ENCODE measurements at places on chromosomes 7 and 10. TPM values are rescaled to one million over a fixed set of nuclear protein-coding genes. Genes with fewer than 3 reads are reported as not detected.

The SLC39A12 gene
- total RNA-seq, result 0.10 TPM

The NEURL1 gene
- total RNA-seq, result 0.43 TPM

DNA sequence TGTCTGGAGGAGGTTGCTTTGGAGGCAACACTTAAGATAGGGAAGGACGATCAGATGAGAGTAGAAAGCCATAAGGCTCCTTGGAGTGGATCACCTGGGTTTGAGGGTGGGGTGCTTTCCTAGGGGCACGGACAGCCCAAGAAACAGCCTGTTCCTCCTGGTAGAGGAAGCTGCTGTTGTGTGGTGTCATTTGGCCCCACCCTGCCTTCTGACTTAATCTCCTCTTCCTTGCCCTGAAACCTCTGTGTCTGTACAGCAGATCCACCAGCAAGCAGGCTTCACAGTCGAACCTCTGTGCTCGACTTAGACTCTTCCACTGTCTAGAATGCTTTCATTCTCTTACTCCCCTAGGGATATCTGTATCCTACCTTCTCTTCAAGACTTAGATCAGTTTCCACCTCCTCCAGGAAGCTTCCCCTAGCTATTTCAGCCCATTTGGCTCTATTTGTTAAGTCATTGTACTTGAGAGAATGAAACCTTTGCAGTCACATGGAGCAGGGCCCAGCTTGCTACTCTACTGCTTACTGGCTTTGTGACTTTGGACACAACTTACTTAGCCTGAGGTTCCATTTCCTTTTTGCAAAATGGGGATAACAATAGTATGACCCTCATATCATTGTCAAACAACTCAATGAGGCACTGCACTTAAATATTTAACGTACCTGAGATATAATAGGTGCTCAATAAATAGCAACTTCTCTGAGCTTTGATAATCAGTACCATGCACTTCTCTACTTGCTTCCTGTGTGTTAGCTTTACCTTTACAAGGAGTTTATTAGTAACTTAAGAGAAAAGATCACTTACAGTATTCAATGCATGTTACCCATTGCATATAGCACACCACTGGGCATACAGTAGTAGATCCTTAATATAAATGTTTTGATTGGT, 5.0 kb downstream of the MXI1 start:
- DNase-seq, result peak; percentile 87

DNA sequence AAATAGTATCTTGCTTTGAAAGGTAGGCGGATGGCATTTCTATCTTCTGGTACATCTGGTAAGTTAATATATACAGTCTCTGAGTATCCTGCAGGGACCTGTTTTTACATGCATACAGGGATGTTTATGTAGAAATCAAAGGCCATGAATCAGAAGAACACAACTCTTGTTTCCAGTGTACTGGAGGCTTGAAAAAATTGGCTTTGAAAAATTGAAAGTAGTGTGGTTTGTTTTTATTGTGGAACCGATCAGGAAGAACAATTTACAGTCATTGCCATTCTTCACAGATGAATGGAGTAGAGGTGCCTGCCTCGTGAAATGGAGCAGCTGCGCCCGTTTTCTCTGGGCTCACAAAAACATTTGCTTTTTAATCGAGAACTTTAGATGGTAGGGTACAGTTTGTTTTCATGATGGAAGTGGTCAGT, 54.0 kb upstream of the RPA3 start:
- no peak for DNase-seq

GRCh38 chr10:111079241-111079760, 2.5 kb downstream of the ADRA2A start:
- no peak for DNase-seq

DNA sequence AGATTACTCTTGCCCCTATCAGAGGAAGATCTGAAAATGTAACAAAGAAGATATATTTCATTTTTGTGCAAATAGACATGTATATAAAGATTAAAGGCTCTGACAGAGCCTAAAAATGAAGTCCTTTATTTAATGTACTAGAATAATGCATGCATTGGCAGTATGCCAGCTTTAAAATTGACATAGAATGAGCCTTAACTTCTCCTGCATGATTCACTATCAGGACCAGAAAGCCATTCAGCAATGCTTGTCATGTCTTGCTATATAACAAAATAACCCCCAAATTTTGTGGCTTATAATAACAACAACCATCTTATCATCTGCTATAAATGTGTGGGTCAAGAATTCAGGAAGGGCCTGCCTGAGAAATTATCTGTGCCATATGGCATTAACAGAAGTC, 411.9 kb downstream of the GRM8 start:
- DNase-seq, result no peak

GRCh38 chr10:46305079-46305818, 18.5 kb downstream of the ANTXRL start:
- peak; percentile 54 for DNase-seq

- no peak for DNase-seq
Measured at GRCh38 chr7:20279979-20280378, 50.7 kb upstream of the ITGB8 start.

- DNase-seq, result no peak
Measured at GRCh38 chr7:150476285-150476684, 25.9 kb downstream of the GIMAP8 start.

The CHST3 gene
- total RNA-seq, result 8.7 TPM

- no peak for DNase-seq
Measured at GRCh38 chr7:66150471-66150870, 35.8 kb downstream of the CRCP start.

The ANKRD30A gene
- not detected for total RNA-seq

DNA sequence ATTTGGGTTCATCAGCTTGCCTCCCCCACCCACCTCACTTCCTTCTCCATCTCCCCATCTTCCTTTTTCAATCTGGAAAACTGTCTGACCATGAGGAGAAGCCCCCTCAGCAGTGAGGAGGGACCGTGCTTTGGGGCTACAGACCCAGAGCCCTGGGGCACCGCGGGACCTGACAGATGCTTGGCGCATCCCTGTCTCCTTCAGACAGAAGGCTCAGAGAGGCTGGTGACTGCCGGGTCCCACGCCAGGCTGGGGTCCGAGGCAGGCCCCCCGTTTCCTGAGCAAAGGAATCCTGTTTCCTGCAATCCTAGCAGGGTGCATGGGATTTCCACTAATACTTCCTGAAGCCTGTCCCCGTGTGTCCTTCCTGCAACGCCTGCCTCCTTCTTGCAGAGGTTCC, 147.0 kb downstream of the FANK1 start:
- DNase-seq, result no peak

DNA sequence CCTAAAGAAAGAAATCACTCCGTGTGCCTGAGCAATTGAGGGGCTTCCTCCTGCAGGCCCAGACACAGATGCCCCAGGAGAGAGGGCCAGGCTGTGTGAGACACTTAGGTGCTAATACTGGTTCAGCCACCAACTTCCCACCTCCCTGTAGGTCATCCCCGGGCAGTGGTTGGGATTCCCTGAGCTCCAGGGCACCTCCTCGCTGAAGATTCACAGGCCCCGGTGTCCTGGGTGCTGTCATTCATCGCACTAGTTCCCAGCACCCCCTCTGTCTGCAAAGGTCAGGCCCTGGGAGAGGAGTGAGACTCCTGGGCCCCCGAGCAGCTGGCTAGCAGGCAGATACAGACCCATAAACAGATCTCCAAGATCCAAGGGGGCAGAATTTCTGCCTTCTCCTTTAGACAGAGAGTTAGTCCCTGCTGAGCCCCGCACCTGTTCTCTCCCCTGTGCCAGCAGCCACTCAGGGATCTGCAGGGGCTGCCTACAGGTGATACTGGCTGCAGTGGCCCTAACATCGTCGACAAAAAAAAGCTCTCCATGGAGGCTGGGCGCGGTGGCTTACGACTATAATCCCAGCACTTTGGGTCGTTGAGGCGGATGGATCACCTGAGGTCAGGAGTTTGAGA, 38.2 kb upstream of the GTF2I start:
- no peak for DNase-seq

The MACROH2A2 gene
- 1.2 TPM for total RNA-seq

GRCh38 chr7:14339861-14340260, 350.4 kb upstream of the ETV1 start:
- no peak for DNase-seq

The TFPI2 gene
- 0.92 TPM for total RNA-seq

The KNDC1 gene
- total RNA-seq, result 3.5 TPM

GRCh38 chr10:21626457-21627161, 92.6 kb downstream of the MLLT10 start:
- DNase-seq, result no peak
